ENCODE measurements at places on chromosomes 1 and 21. TPM values are rescaled to one million over a fixed set of nuclear protein-coding genes. Genes with fewer than 3 reads are reported as not detected.
A peak's percentile ranks its signal among the peaks of the same experiment; 100 is the strongest.

- peak overlapping the region; percentile 39 for H3K27ac ChIP-seq
- H3K4me1 ChIP-seq: peaks cover 67% of the 10 kb centered on the region
Measured at GRCh38 chr1:146001709-146002108, 5.3 kb upstream of the TXNIP start.

- no peaks in the 10 kb centered on the region for H3K36me3 ChIP-seq
- no peak overlapping the region for H3K4me3 ChIP-seq
- no peaks in the 10 kb centered on the region for H3K27me3 ChIP-seq
- DNase-seq: no peak
Measured at GRCh38 chr1:117654493-117655219, 48.8 kb downstream of the TENT5C start.

DNA sequence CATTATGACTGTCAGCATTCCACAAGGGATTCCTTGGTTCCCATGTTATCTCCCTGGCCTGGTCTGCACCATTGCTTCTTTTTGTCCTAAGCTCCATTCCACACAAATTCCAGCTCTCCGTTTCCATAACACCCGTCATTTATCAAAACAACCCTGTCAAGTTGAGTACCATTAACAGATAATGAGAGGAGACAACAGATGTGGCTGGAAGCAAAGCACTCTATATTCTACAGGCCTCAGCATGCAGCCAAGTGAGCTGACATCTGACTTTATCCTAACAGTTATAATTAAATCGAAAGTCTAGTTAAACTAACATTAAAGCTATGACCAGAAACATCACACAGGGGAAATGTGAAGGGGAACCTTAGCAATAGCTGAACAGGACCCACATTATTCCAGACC is 110.4 kb downstream of the RERE start:
- peaks cover 54% of the 10 kb centered on the region for H3K4me1 ChIP-seq
- no peaks in the 10 kb centered on the region for H3K27me3 ChIP-seq
- no peak overlapping the region for H3K4me3 ChIP-seq
- H3K36me3 ChIP-seq: no peaks in the 10 kb centered on the region
- DNase-seq: no peak

DNA sequence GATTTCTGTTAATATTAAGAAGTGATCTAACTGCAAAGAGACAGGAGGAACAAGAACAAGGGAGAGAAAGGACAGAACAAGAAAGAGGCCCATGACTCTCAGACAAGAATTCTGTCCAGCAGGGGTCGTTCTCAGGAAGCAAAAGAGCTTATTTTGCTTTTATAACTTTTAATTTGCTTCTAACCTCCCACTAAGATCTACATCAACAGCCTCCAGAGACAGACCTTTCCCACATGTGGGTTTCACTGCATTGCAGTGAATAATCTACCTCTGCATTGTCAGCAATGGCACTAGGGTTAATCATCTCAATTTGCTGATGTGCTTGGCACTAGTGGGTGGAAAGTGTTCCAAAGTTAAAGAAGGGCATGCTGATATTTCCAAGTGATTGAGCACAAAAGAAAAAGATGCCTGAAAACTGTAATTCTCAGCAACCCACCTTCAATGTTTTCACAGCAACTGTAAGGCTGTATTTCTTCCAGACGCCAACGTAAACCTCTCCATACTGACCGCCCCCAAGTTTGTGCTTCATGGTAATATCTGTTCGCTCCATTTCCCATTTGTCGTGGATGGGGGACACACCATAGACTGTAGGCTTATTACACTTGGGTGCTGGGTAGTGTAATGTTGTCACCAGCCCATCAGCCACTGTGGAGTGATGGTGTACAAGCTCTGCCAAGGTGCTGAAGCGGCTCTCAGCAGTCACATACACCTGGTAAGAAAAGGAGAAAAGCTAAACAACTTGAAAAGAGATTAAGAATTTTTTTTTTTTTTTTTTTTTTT is 39.5 kb downstream of the TOR3A start:
- no peak for DNase-seq
- H3K4me3 ChIP-seq: no peak overlapping the region
- H3K27me3 ChIP-seq: no peaks in the 10 kb centered on the region
- H3K4me1 ChIP-seq: peaks cover 8% of the 10 kb centered on the region
- peaks cover 34% of the 10 kb centered on the region for H3K36me3 ChIP-seq

The S100A7A gene
- total RNA-seq: not detected
